ENCODE measurements at places on chromosomes 5 and 9.

- no peak for DNase-seq
These were observed 13.4 kb upstream of the TNIP1 start for GRCh38 chr5:151094030-151094851.

GRCh38 chr5:55073211-55073610 is 29.2 kb upstream of the GZMA start:
- DNase-seq = no peak

GRCh38 chr9:4891674-4892073 is 93.4 kb upstream of the JAK2 start:
- DNase-seq = no peak

GRCh38 chr5:3310541-3311261 is 284.9 kb upstream of the IRX1 start:
- peak; percentile 40 for DNase-seq

DNA sequence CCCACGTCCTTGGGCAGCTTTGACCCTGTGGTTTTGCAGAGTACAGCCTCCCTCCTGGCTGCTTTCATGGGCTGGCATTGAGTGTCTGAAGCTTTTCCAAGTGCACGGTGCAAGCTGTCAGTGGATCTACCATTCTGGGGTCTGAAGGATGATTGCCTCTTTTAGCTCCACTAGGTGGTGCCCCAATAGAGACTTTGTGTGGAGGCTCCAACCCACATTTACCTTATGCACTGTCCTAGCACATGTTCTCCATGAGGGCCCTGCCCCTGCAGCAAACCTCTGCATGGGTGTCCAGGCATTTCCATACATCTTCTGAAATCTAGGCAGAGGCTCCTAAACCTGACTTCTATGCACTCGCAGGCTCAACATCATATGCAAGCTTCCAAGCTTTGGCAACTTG is 644.2 kb upstream of the CDH9 start:
- no peak for DNase-seq

Measured in frontal cortex (tissue), 4 donors.